ENCODE measurements at places on chromosomes 2 and 18.
A peak's percentile ranks its signal among the peaks of the same experiment; 100 is the strongest.

DNA sequence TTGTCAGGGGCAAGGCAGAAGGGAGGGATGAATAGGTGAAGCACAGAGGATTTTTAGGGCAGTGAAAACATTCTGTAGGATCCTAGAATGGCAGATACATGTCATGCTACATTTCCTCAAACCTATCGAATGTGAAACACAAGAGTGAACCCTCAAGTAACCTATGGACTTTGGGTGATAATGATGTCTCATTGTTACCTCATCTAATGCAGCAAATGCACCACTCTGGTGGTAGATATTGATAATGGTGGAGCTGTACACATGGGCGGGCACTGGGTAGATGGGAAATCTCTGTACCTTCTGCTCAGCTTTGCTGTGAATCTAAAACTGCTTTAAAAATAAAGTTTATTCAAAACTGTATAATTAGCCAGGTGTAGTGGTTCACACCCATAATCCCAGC is 95.2 kb upstream of the NCK2 start:
- no peak for DNase-seq

DNA sequence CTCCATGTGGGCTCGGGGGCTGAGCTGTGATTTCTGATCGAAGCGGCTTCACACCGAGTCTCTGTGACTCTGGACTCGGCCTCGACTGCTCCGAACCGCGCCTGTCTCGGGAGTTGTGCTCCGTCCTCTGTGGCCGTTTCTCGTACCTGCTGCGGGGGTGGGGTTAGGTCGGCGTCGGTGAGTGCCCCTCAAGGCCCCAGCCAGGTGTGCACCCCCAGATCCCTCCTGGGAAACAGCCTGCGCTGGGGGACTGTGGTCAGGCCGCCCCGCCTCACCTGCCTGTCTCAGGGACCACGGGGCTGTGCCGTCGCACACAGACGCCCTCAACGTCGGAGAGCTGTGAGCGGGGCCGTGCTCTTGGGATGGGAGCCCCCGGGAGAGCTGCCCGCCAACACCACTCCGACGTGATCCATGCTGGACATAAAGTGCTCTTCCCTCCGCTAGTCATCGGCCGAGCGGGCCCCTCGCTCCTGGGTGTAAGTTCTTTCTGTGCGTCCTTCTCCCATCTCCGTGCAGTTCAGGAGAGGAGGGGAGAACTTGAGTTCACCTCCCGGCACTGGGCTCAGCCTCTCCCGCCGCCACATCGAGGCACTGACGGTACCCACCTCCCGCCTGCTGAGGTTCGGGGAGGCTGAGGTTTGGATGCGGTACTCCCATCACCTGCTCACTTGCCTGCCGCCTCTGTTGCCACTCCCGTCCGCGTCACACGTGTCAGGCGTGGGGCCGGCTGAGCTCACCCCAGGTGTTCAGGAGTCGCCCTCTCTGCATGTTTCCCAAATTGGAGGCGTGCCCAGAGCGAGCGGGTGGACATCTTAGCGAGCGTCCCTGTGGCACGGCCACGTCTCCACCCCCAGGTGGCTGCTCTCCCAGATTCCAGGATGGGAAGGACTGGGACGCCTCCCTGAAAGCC is 55.7 kb downstream of the CTDP1 start:
- no peak for DNase-seq

DNA sequence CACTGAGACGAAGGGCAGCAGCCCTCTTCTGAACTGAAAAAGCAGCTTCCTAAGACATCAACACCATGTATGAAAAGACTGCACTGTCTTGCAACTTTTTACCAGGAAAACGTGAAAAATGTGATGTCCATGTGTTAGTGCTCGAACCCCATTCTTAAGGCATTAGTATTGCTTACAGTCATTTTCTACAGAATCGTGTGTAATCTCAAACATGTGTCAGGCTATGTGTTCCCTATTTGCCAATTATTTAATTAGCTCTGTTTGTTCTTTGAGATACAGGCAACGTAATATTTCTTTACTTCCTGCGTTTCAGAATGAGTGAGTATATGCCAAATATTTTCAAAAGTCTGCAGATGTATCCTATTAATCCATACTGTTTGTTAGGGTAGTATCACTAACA is 307.7 kb upstream of the CCDC68 start:
- DNase-seq = no peak

DNA sequence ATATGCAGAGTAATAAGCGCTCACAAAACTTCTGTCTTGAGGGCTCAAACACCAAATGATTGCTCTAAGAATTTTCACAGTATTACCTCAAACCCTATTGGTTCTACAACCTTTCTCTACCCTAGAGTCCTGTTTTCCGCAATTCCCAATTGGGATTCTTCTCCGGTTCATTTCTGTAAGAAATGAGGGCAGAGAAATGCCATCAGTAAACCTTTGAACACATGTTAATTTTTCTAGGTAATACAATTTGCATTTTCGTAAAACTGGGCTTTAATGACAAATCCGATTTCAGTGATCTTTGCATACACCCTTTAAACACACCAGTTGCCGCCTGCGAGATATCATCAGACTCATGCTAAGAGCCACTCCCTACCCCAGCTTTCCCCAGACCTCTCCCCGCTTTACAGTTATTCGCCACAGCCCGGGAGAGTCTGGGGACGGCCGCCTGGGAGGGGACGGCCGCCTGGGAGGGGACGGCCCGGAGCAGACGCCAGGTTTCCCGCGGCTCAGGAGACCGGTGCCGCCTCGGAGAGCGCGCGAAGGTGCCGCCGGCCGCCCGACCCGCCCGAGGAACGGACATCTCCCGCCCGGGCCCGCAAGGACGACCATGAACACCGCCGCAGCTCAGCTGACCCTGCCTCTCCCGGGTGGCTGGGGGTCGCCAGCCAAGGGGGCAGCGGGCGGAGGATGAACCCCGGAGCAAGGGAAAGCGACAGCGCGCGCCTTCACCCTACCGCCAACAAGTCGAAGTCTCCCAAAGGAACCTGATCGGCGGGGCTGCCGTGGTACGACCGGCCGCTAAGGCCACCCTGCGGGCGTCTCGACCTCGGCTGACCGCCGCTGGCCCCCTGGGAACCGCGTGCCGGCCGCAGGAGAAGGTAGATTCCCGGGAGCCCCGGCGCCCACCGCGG is 463 bp downstream of the SMC6 start:
- DNase-seq = peak; percentile 9

GRCh38 chr18:62578980-62579511 is 56.2 kb downstream of the ZCCHC2 start:
- no peak for DNase-seq

DNA sequence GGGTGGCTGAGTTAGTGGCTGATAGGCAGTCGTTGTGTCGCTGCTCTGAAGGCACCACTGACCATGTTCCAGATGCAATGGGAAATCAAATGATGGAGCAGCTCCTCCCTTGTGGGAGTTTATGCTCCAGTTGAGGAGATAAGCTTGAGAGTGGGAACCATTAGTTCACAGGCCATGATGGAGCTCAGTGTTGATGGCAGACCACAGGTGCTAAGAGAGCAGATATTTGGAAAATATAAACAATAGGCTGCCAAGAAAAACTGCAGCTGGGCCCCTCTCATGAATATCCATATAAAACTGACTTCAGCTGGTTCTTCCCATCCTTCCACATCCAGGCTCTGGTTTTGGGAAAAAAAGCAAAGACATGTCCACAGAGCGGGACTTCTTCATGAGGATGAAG is 63.1 kb downstream of the EPAS1 start:
- no peak for DNase-seq

DNA sequence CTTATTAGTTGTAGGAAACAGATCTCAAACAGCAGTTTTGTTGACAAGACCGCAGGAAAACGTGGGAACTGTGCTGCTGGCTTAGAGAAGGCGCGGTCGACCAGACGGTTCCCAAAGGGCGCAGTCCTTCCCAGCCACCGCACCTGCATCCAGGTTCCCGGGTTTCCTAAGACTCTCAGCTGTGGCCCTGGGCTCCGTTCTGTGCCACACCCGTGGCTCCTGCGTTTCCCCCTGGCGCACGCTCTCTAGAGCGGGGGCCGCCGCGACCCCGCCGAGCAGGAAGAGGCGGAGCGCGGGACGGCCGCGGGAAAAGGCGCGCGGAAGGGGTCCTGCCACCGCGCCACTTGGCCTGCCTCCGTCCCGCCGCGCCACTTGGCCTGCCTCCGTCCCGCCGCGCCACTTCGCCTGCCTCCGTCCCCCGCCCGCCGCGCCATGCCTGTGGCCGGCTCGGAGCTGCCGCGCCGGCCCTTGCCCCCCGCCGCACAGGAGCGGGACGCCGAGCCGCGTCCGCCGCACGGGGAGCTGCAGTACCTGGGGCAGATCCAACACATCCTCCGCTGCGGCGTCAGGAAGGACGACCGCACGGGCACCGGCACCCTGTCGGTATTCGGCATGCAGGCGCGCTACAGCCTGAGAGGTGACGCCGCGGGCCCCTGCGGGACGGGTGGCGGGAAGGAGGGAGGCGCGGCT is at the start of gene TYMS:
TYMS (plus strand) TSS at position 343 of the 690 bp plus-strand sequence; CDS start at position 433, 90 bp downstream.
- peak; percentile 15 for DNase-seq

DNA sequence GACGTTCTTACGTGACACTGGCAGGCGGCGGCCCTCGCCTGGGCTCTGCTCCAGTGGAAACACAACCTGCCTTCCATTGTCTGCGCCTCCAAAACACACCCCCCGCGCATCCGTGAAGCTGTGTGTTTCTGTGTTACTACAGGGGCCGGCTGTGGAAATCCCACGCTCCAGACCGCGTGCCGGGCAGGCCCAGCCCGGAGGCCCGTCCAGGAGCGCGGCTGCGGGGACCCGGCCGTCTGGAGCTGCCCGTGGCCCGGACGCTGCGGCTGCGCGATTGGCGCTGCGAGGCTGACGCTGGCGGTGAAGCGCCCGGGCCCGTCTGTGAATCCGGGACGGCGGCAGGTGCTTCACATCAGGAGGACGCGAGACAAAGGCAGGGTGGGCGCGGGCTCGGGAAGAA is 670.3 kb upstream of the SALL3 start:
- no peak for DNase-seq
